ENCODE measurements at places on chromosomes 13 and 19.

DNA sequence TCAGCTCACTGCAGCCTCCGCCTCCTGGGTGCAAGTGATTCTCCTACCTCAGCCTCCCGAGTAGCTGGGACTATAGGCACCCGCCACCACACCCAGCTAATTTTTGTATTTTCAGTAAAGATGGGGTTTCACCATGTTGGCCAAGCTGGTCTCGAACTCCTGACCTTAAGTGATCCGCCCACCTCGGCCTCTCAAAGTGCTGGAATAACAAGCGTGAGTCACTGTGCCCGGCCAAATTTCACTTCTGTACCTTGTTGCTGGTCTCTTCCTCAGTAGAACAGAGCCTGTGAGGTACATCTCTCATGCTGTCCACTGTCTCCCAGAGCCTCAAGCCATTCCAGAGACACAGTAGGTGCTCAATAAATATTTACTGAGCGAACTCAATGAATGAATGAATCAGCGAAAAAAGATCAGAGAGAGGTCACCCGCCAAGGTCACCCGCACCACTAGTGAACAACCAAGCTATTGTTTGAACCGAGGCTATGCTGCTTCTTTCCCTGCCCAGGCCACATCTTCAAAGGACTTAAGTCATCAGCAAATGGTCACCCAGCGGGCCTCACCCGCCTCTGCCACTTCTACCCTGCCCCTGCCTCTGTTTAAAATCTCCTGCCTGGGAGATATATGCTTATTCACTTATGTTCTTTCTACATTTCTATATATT, 9.3 kb downstream of the TMEM143 start:
- DNase-seq: no peak

GRCh38 chr13:77715233-77715891, 17.9 kb downstream of the SLAIN1 start:
- no peak for DNase-seq

- no peak for DNase-seq
Observed at GRCh38 chr13:41196620-41197019, 2.3 kb upstream of the KBTBD7 start.

DNA sequence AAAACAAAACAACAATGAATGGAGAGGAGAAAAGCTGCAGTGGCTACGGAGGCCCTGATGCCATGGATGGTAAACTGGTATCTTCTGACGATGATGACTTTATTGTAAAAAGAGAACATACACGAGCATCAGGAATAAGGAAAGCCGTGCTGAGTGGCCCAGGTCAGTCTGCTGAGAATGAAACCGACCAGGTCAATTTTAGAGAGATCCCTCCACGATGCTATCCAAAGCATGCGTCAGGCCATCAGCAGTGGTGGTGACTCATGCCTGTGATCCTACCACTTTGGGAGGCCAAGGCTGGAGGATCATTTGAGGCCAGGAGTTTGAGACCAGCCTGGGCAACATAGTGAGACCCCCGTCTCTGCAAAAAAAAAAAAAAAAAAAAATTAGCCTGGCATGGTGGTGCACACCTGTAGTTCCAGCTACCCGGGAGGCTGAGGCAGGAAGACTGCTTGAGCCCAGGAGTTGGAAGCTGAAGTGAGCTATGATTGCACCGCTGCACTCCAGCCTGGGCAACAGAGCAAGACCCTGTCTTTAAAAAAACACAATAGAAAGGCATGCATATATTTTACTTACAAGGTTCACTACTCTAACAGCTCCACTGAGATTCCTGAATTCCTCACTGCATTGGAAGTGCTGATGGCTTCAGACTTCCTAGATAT, 62.3 kb downstream of the GADD45B start:
- no peak for DNase-seq

DNA sequence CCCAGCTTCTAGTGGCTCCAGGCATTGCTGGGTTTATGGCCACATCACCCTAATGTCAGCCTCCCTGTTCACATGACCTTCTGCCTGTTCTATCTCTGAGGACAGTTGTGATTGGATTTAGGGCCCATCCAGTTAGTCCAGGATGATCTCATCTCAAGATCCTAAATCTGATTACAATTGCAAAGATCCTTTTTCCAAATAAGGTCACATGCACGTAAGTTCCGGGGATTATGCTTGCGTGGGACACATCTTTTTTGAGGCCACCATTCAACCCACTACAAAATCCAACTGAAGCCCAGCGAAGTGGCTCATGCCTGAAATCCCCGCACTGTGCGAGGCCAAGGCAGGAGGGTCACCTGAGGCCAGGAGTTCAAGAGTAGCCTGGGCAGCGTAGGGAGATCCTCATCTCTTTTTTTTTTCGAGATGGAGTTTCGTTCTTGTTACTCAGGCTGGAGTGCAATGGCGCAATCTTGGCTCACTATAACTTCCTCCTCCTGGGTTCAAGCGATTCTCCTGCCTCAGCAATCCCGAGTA, 12.3 kb downstream of the PLD3 start:
- no peak for DNase-seq

DNA sequence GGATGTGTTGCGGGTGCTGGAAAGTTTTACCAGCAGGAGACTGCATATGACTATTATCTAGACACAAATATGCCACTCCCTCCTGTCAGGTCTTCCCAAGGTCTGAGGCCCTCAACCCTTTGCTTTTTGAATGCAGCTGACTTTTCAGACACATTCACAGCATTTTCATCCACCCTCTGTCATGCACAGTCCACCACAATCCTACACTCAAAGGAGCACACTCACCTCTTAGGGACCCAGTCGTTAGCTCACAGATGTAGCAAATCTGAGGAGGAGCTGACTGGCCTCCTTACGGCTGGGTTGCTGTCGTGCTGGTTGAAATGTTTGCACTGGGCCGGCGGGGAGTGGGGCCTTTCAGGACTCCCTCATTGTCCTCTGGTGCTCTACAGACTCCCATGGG, 479.4 kb downstream of the IRS2 start:
- DNase-seq: no peak

DNA sequence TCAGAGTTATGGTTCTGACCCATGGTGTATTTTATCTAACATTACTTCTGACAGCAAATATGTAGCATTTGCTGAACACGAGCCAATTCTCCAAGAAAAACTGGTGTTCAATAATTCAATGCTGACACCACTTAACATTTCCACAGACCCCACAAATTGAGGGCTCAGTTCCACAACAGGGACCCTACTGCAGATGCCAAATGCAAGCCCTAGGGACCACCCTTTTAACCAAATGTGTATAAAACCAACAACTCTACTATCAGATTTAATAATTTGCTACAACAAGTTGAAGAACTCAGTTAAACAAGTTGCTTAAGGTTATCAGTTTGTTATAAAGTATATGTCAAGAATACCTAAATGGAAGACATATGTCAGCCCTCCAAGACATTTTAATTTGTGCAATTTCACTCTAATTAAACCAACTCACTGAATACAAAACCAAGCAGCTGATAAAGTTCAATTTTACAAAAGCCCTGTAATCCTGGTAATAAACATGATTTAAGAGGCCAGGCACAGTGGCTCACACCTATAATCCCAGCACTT, 6.7 kb downstream of the ZNF44 start:
- no peak for DNase-seq

- no peak for DNase-seq
Observed at GRCh38 chr19:10010247-10010691, at the start of gene COL5A3. Gene COL5A3 (minus strand): TSS chr19:10010504. CDS start chr19:10010385, 119 bp downstream.

GRCh38 chr13:25095851-25096453, at the start of gene PABPC3:
Gene PABPC3 (plus strand): TSS chr13:25096136. CDS start chr13:25096199, 63 bp downstream.
- no peak for DNase-seq

GRCh38 chr19:55474269-55475265, 1.9 kb upstream of the ZNF628 start:
- DNase-seq: no peak

- DNase-seq: no peak
Observed at GRCh38 chr13:34857558-34858325, 84.3 kb upstream of the NBEA start.

DNA sequence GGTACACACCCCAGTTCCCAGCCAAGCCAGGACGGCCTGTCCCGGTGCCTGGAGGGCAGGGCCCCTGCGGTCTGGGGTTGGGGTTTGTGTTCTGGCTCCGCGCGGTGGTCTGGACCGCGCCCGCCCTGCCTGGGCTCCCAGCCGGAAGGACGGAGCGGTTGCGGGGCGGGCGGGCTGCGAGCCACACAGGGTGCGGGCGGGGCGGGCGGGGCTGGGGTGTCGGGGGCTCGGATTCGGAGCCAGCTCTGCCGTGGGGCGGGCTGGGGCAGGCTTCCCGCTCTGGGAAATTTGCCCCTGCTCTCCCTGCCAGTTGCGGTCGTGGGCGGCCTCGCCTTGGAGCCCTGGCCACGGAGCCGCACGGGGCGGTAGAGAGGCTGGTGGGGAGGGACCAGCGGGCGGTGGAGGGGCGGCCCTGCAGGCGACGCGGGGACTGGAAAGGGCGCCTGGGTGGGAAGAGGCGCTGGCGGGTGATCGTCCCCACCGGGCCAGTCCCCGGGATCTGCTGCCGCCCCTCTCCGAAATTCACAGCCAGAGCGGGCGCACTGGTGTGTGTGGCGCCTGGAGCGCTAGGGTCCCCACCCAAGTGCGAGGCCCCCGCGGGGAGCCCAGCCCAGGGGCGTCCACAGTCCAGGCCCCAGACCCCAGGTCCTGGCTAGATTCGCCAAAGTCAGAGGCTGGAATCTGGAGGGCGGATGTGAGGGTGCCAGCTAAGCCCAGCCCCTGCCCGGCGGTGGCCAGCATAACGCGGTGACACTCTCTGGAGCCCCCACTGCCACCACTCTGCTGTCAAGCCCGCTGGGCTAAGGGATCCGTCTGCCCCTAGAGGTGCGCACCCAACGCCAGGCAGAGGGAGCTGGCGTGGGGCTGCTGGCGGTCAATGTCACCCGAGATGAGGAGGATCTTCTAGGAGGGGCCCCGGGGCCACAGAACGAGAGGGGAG, 11.0 kb upstream of the ZNF492 start:
- DNase-seq: peak; percentile 34

GRCh38 chr19:11894851-11895250, 7.3 kb downstream of the ZNF69 start:
- no peak for DNase-seq

DNA sequence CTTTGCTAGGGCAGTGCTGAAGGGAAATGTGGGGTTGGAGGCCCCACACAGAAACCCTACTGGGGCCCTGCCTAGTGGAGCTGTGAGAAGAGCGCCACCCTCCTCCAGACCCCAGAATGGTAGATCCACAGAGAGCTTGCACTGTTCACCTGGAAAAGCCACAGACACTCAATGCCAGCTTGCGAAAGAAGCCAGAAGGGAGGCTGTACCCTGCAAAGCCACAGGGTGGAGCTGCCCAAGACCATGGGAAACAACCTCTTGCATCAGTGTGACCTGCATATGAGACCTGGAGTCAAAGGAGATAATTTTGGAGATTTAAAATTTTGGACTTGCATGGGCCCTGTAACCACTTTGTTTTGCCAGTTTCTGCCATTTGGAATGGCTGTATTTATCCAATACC, 615.4 kb upstream of the MIR17HG start:
- DNase-seq: no peak

All from caudate nucleus (tissue), 63 donors.